ENCODE measurements at places on chromosomes 2 and 18.
A peak's percentile ranks its signal among the peaks of the same experiment; 100 is the strongest.

DNA sequence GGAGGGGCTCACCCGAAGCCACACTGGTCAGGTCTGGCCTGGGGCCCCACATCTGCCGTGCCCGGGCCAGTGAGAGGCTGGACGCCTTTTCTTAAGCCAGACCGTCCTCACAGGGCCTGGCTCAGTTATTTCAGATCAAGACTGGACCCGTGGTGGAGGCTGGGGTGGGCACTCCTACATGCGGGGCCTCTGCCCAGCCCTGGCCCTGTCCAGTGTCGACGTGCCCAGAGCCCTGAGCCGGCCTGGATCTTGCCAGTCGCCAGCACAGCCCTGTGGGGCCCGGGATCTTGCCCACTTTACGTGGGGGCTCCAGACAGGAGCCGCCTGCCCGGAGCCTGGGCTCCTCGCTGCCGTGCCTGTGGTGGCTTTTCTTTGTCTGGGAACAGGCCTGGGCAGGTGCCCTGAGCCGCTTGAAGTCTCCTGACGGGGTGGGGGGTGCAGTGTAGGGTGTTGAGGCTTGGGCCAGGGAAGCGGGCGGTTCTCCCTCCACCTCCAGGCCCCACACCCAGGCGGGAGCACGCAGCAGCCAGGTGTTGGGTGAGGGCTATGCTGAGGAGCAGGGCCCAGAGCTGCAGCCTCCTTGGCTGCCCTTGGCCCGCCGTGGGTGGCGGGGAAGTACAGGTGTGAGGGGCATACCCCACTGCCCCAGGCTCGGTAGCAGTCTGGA is 6.0 kb downstream of the GPC1 start:
- no peak for DNase-seq

DNA sequence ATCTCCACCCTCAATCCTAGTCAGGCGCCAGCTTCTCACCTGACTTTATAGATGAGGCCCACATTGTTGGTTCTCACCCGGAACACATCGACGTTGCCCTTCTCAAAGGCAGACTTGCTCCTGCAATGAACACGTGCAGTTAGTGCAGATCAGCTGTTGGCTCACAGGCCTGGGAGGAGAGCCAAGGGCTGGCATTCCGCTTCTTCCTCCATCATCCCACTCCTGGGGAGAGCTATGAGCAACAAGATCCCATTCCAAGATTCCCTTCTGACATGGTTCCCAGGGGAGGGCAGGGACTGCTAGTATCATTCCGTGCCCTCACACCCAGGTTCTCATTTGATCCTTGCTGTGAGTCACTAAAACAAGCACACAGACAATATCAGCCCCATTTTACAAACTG is 15.1 kb downstream of the LOXHD1 start:
- no peak for DNase-seq

DNA sequence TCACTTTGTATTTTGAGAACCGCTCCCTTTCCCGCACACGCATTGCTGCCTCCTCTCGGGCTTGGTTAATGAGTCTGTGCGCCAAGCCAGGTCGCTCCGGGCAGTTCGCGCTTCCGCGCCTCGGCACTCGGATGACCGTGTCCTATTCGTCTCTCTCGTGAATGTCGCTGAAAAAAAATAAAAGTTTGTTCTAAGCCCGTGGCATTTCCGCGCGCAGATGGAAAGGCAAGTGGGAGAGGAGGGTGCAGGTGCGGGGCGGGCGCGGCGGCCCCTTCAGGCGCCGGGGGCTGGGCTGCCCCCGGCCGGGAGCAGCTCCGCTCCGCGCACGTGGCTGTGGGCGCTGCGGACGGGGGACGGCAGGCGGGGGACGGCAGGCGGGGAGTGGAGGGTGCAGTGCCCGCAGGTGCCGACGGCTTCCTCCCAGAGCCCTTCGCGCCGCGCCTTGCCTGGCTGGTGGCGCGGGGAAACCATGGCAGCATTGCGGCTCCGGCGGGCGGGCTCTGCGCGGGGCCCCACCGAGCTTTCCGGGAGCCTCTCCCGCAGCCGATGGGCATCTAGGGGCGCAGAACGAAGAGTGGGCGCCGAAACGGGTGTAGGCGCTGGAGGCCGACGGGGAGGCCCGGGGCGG is 159.6 kb upstream of the SIX2 start:
- no peak for DNase-seq

- no peak for DNase-seq
These were observed 39.0 kb downstream of the HS1BP3 start for GRCh38 chr2:20611844-20612356.

DNA sequence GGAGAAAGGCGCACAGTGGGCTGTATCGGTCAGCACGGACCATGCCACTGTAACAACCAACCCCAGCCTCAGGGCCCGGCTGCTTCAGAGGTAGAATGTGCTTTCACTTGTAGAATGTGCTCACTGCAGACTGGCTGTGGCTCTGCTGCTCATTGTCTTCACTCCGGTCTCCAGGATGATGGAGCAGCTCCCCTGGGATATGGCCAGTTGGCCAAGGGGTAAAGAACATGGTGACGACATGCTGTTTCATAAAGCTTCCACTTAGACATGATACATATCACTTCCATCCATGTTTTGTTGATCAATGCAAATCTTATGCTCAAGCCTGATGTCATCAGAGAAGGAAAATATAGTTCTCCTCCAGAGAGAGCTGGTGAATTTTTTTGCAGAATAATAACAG is 127.7 kb downstream of the SMAD2 start:
- no peak for DNase-seq

DNA sequence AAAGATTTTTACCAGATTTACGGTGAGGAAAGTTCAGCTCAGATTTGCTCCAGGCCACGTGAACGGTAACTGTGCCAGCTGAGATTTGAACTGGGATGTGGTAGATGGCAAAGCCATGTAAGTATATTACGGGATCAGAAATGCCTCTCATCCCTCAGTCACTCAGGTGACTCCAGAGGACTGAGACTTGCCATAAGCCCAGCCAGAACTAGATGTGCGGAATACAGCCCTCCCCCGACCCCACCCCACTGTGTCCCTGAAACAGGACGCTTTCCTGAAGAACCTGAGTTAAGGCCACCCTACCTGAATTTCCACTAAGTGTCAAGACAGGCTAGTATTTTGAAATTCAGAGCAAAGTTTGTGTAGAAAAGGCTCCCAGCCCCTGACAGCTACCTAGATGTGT is 1.3 kb upstream of the FHL2 start:
- no peak for DNase-seq

GRCh38 chr2:234676783-234677450 is 180.0 kb upstream of the ARL4C start:
- DNase-seq, result no peak

DNA sequence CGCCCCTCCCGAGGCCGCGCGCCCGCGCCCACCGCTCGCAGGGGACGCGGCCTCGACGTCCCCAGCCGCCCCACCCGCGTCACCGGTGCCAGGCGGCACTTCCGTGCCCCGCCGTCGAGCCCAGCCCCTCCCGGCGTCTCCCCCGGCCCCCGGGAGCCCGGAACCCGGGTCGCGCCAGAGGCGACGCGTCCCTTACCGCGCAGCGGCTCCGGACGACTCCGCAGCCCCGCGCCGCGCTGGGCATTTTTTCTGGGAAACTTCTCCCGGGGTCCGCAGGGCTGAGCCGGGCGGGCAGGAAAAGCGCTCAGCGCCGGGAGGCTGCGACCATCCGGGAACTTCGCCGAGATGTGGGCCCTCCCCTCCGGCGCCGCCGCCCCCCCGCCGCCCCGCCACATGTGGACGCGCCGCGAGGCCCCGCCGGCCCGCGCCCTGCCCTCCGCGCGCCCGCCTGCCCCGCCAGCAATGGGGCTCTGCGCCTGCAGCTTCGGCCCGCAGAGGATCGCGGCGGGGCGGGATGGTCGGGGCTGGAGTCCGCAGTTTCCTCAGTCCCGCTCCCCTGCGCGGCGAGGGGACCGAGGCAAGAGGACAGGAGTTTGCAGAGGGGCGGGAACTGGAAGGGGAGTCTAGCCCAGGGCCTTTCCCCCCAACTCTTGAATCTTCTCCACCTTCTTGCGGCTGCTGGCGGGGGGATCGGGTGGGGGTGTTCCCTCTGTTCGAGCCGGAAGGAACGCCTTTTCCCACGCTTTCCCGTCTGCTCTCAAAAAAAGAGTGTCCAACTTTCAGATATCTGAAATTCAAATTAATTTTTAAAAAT is 81.5 kb downstream of the CHRNA1 start:
- peak; percentile 56 for DNase-seq

DNA sequence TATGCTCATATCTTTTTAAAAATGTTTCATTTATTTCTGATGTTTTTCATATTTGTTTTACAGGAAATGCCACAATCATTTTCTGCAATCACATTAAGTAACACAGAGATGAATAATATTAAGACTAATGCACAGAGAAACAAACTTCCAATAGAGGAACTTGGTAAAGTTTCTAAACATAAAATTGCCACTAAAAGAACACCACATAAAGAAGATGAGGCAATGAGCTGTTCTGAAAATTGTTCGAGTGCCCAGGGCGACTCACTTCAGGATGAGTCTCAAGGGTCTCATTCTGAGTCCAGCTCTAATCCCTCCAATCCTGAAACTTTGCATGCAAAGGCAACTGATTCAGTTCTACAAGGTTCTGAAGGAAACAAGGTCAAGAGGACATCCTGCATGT is 70.4 kb downstream of the APLF start:
- no peak for DNase-seq

DNA sequence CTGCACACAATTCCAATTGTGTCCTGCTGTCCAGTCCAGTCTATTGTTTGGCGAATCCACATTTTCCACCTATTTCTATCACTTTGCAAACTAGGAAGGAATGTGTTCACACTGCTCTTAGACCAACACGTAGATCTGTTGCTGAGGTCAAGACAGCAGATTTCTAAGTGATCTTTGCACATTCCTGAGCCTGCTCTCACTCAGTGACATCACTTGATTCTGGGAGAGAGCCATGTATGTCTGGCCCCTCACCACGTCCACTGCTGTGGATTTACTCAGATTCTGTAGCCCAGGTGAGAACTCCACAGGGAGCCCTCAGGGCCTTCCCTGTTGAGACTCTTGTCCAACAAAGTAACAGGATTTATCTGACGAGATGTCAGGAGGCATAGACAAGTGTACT is 317.2 kb downstream of the TSN start:
- no peak for DNase-seq

DNA sequence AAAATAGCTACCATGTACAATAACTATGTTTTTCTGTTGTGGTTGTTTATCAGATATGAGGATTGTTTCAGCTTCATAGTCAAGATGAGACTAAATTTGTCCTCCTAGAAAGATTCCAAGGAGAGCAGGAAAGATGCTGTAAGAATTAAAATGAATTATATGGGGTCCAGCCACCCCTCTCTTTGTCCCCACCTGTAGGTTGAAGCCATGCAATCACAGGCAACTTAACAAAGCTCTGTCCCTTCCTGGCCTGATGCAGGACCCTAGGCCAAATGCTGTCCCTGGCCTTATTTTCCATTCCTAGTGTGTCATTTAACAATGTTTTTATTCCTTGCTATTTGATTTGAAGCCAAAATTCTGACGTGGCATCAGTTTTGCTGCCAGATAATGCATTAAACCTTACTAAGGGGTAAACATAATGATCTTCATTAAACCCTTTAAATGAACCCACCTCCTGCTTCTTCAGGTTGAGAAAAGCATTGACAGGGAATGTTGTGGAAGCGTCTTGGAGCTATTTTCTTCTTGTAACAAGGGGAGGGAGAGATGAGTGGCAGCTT is 240.9 kb upstream of the ZNF521 start:
- no peak for DNase-seq

- no peak for DNase-seq
These were observed 69.2 kb downstream of the EHBP1 start for GRCh38 chr2:62774555-62775366.

DNA sequence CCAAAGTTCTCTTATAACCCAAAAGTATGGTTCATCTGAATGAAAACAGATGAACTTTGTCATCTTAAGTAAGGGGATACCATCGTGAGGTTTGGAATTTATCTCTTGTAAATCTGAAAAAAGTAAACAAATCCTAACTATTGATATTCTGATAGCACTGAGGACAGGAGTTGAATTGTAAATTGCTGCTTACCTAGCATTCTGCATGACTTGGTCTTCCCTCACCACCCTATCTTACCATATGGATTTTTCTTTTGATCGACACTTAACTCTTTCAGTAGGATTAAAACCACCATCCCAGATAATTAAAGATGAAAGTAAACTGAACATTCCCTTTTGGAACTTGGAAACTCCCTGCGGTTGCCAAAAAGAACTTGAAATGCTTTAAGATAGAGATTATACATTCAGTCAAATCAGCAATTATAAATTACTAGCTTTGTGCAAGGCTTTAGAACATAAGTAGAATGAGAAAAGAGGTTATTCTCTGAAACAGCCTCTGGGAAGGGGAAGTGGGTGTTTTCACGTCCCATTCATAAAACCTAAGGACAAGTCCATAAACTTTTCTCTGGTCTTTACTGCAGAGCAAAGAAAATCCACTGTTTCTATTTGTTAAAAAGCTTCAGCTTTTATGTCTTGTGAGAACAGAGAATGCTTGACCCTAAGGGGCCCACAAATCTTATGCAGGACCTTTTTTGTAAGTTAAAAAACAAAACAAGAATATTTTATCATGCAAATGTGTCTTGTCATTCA is 49.7 kb upstream of the ZNF397 start:
- no peak for DNase-seq

DNA sequence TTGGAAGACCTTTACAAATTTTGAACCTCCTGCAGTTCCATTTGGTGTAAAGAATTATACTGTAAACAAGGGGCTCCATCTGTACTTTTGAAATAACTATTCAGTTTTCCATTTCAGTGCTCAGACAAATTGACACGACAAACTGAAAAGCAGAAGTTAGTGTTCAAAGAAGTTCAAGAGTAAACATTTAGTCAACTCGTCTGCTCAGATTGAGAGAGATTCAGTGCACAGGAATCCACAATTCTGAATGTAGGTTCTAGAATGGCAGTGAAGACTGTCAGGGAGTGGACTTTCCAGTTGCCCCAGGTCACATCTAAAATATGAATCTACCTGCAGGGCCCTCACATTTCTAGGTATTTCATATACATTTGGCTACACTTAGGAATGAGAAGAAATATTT is 322.3 kb upstream of the TCF4 start:
- DNase-seq, result no peak

- no peak for DNase-seq
These were observed 239.5 kb downstream of the MYCN start for GRCh38 chr2:16179701-16180416.

- DNase-seq, result no peak
These were observed 147.2 kb upstream of the NFATC1 start for GRCh38 chr18:79248495-79249060.

GRCh38 chr2:48200620-48201293 is 294.5 kb upstream of the FBXO11 start:
- no peak for DNase-seq

DNA sequence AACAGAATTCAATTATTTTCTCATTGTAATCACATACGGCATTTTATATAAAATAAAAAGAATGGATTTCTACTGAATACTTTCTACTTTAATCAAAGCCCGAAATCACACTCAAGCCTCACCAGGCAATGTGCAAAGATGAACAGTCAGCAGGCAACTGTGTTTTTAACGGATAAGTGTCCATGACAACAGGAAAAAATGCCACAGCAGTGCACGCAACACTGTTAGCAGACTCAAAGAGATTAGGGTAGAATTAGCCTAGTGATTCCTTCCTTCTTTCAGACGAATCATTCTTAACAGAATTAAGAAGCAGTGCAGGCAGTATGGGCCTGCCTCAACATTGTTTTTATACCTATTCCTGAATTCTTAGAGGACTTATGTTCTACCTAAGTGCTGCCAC is 135.6 kb downstream of the CDH2 start:
- DNase-seq, result no peak
